ENCODE measurements at places on chromosomes 13 and 19.

DNA sequence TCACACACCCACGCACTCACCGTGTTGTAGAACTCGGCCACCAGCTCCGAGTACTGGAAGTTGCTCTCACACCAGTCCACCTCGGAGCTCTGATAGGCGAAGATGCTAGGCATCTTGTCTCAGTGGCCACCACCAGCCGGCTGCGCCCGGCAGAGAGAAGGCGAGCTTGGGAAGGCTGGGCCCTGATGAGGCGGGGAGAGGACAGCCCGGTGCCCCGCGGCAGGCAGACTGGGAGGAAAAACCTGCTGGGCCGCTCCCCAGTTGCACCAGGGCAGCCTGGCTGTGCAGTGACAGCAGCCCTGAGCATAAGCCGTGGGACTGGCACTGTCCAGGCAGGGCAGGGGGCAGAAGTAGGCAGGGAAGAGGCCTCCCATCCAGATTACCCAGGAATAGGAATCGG, at the start of gene ACER1:
Gene ACER1, minus strand, starts transcription at position 174 of the 400 bp plus-strand sequence. Its CDS starts 61 bp downstream, at position 113.
- DNase-seq: no peak

GRCh38 chr19:33062902-33063301, 1.8 kb downstream of the RHPN2 start:
- no peak for DNase-seq

DNA sequence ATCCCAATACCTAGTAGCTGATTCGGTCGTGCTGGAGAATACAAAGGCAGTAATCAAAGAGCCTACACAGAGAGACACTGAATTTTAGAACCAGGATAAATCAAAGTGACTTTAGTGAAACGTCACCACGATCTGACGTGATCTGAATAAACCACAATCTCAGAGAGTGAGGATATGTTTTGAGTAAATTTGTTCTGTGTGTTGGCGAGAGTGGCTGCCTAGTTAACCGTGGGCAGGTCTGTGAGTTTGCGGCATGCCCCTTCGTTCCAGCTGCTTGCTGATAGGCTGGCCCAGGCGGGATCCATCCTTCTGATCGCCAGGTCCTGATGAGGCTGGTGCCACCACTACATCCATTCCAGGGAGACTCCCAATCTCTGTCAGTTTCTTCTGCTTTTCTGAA, 40.4 kb downstream of the LRCH1 start:
- DNase-seq: peak; percentile 59

DNA sequence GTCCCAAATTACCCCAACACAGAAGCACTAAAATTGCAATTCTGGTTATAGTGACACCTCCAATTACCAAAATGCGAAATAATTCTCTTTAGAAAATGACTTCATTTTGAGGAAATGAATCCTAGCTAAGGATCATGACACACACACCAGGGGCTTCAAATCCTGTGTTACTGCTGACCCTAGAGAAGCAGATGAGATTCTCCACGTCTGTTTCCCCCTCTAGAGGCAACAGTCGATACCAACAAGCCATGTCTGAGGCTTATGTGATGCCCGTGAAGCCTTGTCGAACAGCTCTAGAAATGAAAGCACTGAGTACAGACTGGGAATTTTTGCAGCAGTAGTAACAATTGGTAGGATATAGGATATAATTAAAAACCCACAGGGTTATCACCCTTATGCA, 153.6 kb upstream of the TMTC4 start:
- DNase-seq: no peak

- DNase-seq: no peak
Measured at GRCh38 chr13:61988810-61989209, 573.2 kb upstream of the PCDH20 start.

- DNase-seq: no peak
Measured at GRCh38 chr19:15050639-15051038, 1.4 kb downstream of the CASP14 start.

GRCh38 chr13:89027694-89028306, 1356.6 kb downstream of the SLITRK5 start:
- DNase-seq: no peak

All from activated T-cell treated with anti-CD3 and anti-CD28 coated beads, Interleukin-2, amount 50 U/mL, for 1 hour (primary cell).